Iris pigment epithelial cell (primary cell): ENCODE measurements at places on chromosomes 1 and 21.

DNA sequence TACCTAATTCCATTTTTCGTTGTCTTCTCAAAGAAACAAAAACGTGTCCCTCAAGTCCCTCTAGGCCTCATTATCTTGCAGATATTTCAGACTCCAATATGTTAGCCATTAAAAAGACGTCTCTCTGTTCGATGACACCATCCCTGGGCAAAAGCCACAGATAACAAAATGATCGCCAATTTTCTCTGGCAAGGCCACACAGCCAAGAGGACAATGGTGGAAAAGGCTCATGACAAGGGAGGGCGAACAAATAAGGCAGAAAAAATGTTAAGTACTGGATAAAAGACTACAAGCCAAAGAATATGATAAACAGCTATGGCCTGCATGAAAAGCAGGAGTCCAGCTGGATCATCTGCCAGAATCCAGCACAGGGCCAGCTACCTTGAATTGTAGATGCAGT is 82.9 kb downstream of the TBX15 start:
- DNase-seq, result no peak

GRCh38 chr1:145877923-145878486 is 7.7 kb downstream of the ANKRD35 start:
- DNase-seq, result peak; percentile 53

- DNase-seq, result peak; percentile 46
These were observed 18.3 kb upstream of the CAPN8 start for GRCh38 chr1:223683586-223684487.

GRCh38 chr1:157978586-157979403 is 14.7 kb upstream of the KIRREL1 start:
- DNase-seq, result no peak

- DNase-seq, result no peak
These were observed 1.1 kb downstream of the SLC27A3 start for GRCh38 chr1:153776352-153776751.
